HFFc6 (cell line): ENCODE measurements at places on chromosomes 7 and 10.

GRCh38 chr10:49841615-49842332 is 79.7 kb upstream of the OGDHL start:
- H3K4me1 ChIP-seq = peaks cover 39% of the 10 kb centered on the region
- DNase-seq = no peak
- peaks cover 13% of the 10 kb centered on the region for H3K36me3 ChIP-seq
- H3K27ac ChIP-seq = no peak overlapping the region
- H3K4me3 ChIP-seq = no peak overlapping the region
- no peaks in the 10 kb centered on the region for H3K27me3 ChIP-seq

GRCh38 chr10:45418849-45419675 is 45.0 kb downstream of the ALOX5 start:
- peaks cover 13% of the 10 kb centered on the region; the same call in 1 of the 2 replicates for H3K4me1 ChIP-seq
- H3K27me3 ChIP-seq = peaks cover 32% of the 10 kb centered on the region
- DNase-seq = no peak
- no peak overlapping the region for H3K27ac ChIP-seq
- H3K4me3 ChIP-seq = peak overlapping the region; percentile 74
- H3K36me3 ChIP-seq = no peaks in the 10 kb centered on the region

- H3K27me3 ChIP-seq = no peaks in the 10 kb centered on the region
- H3K36me3 ChIP-seq = no peaks in the 10 kb centered on the region
- H3K4me3 ChIP-seq = no peak overlapping the region
- no peak for DNase-seq
- H3K4me1 ChIP-seq = no peaks in the 10 kb centered on the region
These were observed 70.0 kb upstream of the HGF start for GRCh38 chr7:81839708-81840369.

- H3K4me1 ChIP-seq = no peaks in the 10 kb centered on the region
- H3K4me3 ChIP-seq = no peak overlapping the region
These were observed 199.0 kb upstream of the ZMIZ1 start for GRCh38 chr10:78869508-78870454.

GRCh38 chr10:70448236-70448635 is 6.8 kb upstream of the NODAL start:
- no peaks in the 10 kb centered on the region for H3K36me3 ChIP-seq
- no peak overlapping the region for H3K27ac ChIP-seq
- DNase-seq = no peak

DNA sequence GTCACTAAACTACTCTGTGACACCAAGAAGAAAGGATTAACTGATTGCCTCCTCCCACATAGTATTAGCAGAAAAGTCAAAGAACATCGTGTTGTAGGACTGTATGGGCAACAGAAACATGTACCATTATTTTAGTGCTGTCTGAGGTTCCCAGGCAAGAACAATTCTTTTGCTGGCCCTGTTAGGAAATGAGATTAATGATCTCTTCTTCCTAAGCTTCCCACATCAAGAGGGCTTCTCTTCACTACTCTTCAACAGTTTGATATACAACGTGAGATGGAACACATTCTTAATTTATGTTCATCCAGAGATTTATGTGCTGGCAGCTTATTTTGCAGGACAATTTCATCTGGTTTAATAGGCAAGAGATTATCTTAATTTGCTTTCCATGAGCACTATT is 219.6 kb downstream of the DOCK4 start:
- DNase-seq = no peak
- 0 out of 2 replicates have a peak, but pooled peaks cover 9% of the 10 kb centered on the region for H3K36me3 ChIP-seq
- no peaks in the 10 kb centered on the region; the same call in 1 of the 2 replicates for H3K27me3 ChIP-seq
- H3K27ac ChIP-seq = no peak overlapping the region
- no peak overlapping the region; the same call in 1 of the 2 replicates for H3K4me3 ChIP-seq
